Thyroid gland (tissue), 4 donors: ENCODE measurements at places on chromosomes 13 and 19. TPM values are rescaled to one million over a fixed set of nuclear protein-coding genes. Genes with fewer than 3 reads are reported as not detected.

GRCh38 chr19:33275559-33275932 is 26.8 kb downstream of the CEBPA start:
- no peak for DNase-seq

Gene CDX2
- total RNA-seq = not detected

DNA sequence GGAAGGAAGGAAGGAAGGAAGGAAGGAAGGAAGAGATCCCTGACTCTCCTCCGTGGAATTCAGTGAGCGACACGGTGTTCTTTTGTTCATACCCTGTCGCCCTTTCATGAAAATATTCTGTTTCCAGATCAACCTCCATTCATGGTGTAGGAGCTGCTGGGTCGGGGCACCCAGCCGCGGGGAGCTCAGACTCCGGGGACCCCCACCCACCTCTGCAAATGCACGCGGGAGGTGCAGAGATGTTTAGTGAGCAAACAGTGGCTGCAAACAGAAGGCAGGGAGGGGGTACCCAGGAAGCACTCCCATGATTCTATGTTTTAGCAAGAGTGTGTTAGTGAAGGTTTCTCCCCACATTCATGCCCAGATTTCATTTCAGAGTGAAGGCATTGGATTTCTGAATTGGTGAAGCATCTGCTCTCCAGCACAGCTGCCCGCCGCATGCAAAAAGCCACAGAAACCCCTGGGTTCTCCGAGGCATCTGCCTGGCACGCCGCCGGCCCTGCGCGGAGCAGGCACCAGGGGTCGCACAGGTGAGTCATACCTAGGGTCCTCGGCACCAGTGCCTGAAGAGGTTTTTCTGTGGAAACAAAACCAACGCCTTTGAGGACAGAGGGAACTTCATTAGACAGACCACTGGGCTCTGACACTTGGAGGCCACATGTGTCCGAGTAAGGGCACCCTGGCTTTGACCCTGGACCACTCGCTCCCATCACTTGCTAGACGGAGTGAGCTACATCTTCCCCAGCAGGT is 80.6 kb downstream of the ZNF557 start:
- no peak for DNase-seq

- peak; percentile 70 for DNase-seq
Observed at GRCh38 chr13:46553886-46554858, 1.2 kb downstream of the LRCH1 start.
